NCI-H1930 (cell line): ENCODE measurements at places on chromosomes 2 and 18.

DNA sequence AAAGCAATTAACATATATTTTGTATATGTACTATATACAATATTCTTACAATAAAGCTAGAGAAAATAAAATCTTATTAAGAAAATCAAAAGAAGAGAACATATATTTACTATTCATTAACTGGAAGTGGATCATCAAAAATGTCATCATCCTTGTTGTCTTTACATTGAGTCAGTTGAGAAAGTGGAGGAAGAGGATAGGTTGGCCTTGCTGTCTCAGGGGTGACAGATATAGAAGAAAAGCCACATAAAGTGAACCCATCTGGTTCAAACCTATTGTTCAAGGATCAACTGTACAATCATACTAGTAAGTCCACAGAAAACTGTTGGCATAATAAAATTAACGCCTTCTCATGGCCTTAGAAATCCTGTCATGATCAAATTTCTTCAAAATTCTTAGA lies 26.6 kb downstream of the SESTD1 start:
- DNase-seq, result no peak

DNA sequence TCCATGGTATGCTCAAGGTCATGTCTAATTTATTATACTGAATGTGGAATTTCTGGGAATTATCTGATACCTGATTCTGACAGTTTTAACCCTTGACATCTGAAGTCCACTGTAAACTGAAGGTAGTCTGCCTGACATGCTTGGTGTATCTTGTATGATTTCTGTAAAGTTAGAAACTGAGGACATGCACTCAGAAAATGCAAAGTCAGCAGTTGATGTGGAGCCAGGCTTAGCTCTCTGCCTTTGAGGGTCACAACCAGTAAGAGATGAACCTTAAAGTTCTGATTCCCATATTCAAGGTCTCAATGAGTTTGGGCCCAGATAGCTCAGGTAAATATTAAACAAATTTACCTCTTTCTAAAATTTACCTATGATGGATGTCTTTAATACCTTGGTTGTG lies 12.3 kb upstream of the CTLA4 start:
- DNase-seq, result no peak

- no peak for DNase-seq
Observed at GRCh38 chr2:237022533-237022932, 63.2 kb upstream of the COPS8 start.

DNA sequence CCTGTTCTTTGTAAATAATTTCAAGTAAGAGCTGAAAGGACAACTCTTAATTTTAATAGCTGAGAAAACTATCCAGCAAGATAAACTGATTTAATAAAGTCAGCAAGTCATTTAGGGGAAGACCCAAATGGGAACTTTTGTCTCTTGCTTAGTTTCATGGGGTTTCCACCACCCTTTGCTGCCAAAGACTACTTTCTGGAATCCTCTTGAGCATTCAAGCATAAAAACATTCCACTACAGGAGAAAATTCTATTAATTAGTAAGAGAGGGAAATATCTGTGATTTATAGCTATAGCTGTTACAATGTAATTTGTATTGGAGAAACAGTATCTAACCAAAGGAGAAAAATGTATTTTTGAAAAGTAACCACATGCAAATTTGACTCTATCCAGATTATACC lies 20.6 kb downstream of the EFEMP1 start:
- DNase-seq, result no peak

- no peak for DNase-seq
Observed at GRCh38 chr2:11562011-11562410, 28.2 kb downstream of the GREB1 start.

DNA sequence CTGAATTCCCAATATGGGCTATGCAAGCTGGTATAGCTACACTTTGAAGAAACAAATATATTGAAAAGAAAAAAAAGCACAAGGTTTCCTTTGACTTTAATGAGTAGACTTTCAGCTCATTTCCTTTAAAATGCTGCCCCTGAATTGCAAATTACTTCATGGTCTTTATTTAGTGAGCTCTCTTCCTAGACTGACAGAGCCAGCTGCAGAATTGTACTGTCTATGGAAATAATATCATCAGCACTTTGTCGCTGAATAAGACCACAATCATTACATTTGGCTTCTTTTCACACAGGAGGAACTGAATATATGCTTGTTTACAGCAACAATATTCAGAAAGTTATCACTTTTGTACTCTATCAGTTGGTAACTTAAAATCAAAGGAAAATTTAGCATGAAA lies 41.7 kb downstream of the ARL5A start:
- DNase-seq, result no peak

- DNase-seq, result no peak
Observed at GRCh38 chr2:183919926-183920325, 678.4 kb upstream of the ZNF804A start.

GRCh38 chr2:156818944-156819343 lies 382.8 kb downstream of the GPD2 start:
- DNase-seq, result no peak

GRCh38 chr2:199875400-199875799 lies 24.4 kb upstream of the FTCDNL1 start:
- DNase-seq, result no peak

DNA sequence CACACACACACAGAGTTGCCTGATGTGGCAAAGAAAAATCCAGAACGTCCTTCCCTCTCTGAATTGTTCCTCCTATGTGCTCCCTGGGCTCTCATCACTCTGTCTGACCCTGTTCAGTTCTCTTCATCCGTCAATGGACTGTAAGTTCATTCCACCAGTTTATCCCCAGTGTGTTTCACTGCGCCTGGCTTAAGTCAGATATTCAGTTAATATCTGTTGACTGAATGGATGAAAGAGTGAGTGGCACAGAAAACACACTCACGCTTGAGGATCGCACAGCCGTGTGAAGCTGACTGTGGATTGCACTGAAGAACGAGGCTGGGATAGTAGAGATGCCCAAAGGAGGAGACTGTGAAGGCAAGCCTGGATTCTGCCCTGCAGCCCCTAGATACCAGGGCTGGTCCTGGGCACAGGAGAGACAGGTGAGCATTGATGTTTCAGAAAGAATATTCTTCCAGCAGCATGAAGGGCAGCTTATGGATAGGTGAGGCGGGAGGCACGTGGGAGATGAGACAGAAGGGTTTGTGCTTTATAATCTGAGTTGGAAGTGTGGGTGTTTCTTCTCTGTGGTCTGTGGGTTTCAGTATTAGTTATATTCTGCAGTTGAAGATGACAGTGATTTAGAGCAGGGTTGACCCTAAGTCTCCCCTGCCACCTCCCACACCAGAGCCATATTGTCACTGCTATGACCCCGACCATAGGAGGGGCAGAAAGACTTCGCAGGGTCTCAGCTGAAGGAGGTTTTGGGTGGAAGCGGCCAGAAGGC lies 129.9 kb downstream of the SOCS6 start:
- no peak for DNase-seq

DNA sequence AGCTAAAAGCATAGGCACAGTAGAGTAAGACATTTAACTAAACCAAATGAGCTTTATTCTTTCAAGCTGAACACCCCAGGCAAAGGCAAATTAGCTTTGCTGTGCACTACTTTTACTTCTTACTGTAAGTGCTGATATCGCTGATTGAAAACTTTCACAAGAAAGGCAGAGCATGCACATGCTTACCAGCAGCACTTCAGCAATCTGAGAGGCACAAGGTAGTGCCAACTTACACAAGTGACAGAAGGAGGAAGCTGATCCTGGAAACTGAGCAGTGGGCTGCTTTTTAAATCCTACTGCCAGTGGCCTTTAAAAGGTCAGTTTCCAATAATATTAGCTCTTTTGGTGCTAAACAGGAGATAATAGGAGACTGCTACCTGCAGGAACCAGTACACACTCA lies 43.9 kb downstream of the LANCL1 start:
- DNase-seq, result no peak

- DNase-seq, result no peak
Observed at GRCh38 chr2:100513650-100514049, 43.4 kb downstream of the NMS start.

GRCh38 chr2:27701676-27702075 lies 38.0 kb downstream of the SLC4A1AP start:
- DNase-seq, result no peak

DNA sequence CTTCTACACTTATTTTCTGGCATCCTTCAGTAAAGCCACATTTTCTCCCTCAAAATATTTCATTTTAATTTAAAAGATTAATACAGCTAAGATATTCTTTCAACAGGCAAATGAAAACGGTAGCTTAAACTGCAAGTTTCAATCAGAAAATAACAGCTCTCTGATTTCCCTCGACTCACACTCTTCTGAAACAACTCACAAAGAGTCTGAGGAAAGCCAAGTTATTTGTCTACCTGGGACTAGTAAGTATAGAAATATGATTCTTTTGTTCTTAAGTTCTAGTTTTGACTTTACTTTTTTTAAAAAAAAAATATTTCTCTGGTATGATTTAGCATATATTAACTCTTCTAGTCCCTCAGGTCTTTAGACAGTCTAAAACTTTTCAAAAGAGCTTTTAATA lies 27.2 kb downstream of the CEP192 start:
- DNase-seq, result no peak

DNA sequence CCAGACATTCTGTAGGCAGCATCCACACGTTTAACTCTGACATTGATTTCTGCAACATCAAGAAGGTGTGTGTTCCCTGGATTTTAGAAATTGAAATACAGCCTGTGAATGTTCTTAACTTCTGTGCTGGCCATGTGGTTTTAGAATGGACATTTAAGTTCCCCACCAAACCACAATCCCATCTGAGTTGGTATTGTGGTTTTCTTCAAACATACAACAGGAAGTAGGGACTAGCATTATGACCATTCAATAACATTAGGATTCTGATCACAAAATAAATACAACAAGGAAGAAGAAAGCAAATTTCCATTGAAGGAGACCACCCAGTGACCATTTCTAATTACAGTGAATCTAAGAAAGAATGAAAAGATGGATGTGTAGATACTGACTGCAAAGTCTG lies 51.2 kb downstream of the MAP3K20 start:
- no peak for DNase-seq

GRCh38 chr2:8611700-8612099 lies 70.2 kb upstream of the ID2 start:
- no peak for DNase-seq

- DNase-seq, result no peak
Observed at GRCh38 chr18:76846217-76846616, 23.9 kb downstream of the ZNF236 start.
